GM03348 (cell line): ENCODE measurements at places on chromosomes 5 and 9.

DNA sequence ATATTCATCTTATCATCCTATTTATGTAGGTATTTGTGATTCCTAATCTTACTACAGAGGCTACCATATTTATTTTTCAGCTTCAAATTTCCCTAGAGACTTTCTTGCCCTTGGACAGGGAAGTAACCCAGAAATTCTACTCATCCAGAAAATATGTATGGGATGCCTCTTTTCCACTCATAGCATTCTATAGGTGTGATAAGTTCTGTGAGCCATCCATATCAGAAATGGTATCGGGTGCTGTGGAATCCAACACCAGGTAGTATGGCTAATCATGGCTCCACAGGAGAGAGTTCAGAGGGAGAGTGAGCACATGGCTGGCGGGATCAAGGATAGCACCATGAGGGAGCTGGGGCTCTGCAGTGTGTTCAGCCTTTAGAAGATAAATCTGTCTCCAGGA, 349.3 kb upstream of the ACTBL2 start:
- DNase-seq: no peak

- DNase-seq: no peak
These were observed 19.6 kb downstream of the ROR2 start for GRCh38 chr9:91930475-91930874.

- no peak for DNase-seq
These were observed 4.4 kb upstream of the QSOX2 start for GRCh38 chr9:136249877-136250559.

DNA sequence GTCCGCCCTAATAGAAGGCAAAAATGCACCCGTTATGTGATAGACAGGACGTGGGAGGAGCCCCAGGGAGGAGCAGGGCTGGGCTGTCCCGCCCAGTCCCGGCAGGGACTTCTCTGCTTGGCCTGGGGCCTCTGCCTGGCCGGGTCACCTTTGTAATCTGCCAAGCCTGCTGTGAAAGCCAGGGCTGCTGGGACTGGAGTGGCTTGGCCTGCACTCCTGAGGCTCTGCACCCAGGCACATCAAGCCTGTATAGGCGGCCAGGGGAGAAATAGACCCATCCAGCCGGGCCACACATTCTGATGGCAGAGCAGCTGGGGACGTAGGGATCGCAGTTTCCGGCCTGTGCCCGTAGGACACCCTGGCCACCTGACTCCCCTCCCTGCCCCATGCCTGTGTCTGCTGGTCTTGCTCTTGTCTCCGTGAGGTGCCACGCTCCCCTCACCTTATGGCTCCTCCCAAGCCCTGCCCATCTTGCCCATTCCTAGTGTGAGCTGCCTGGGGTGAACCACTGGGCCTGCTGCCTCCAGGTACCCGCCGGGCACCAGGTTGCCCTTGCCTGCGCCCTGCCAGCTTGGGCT, 28.1 kb downstream of the DYNC2I2 start:
- peak; percentile 55 for DNase-seq

DNA sequence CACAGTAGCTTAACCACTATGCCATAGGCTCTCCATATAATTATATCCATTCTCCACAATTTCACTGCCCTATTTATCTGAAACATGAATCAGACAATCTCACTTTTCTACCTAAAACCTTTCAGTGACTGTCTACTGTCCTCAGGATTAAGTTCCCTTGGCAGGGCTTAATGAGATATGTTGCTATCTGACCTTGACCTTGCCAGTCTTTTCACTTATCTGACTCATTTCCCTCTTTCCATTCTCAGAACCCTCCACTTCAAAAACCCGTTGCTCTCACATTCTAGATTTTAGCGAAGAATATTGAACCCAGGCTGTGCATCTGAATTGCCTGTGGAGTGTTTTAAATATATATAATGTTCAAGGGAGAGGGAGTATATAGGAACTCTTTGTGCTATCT, 452.1 kb upstream of the MPDZ start:
- no peak for DNase-seq

- no peak for DNase-seq
These were observed 16.9 kb downstream of the TEK start for GRCh38 chr9:27125936-27126335.

- DNase-seq: no peak
These were observed 33.0 kb downstream of the MAMDC2 start for GRCh38 chr9:70076678-70077077.

- no peak for DNase-seq
These were observed 17.1 kb downstream of the APBA1 start for GRCh38 chr9:69655065-69655464.

- no peak for DNase-seq
These were observed 27.5 kb downstream of the FAM163B start for GRCh38 chr9:133581513-133582343.

DNA sequence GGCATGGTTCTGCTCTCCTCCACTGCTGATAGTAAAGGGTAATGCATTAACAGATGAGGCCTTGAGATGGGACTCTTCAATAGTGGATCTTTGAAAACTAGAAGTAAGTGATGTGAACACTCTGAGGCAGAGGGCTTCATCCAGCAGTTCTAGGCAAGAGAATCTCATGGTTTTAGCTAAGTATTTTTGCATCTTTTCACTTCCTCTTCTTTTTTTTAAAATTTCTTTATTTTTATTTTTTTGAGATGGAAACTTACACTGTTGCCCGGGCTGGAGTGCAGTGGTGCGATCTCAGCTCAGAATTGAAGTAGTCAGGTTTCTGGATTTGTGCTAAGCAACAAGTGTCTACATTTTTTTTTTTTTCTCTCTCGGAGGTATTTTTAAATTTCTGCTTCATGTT, 101.9 kb downstream of the MTRR start:
- DNase-seq: no peak

- no peak for DNase-seq
These were observed 75.0 kb upstream of the SAP30L start for GRCh38 chr5:154370813-154371212.

DNA sequence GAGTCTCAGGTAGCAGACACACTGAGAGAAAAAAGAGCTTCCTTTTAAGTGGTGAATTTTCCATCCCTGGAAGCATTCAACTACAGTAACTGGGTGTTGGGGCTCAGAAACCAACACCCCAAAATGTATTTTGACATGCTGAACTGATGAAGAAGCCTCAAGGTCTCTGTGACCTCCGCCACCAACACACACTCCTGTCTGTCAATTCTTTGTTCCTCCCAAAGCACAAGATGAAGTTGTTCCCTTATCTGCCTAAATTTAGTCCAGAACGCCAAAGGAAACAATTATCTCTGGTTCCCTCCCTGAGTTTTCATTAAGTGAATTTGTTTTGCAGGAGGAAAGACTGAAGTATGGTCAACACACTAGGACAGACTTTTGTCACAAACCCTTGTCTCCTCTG, 1.4 kb upstream of the CDKN2AIPNL start:
- no peak for DNase-seq

- no peak for DNase-seq
These were observed 56.0 kb downstream of the TRIP13 start for GRCh38 chr5:948472-949274.

DNA sequence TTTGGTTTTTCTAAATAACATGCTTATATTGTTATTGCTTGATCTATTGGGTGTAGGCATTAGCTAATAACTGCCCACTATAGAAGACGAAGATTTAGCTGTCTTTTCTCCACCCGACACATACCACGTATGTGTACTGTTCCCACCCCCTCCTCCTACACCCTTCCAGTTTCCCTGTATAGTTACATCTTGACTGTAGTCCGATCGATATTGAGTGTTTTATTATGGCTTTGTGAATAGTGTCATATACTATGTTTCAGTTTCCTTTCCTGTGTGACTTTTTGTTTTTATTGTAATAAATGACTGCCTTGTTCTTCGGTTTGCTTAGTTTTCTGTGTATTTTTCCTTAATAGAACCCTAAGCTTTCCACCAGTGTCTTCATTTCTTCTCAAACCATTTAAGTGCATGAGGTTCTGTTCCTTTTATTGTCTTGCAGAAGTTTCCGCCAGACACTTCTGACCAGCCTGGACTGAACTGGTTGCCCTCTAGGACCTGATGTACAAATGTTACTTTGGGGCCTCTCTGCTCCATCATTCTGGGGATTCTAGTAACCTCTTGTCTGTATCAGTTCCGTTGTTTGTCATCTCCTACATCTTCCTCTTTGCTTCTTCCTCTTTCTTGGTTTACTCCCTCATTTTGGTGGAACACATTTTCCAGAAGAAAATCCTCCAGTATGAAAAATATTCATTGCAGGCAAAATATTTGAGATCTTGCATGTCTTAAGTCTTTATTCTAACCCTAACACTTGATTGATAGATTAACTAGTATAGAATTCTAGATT, 61.8 kb downstream of the PRKACG start:
- DNase-seq: no peak

- peak; percentile 73 for DNase-seq
These were observed 321.4 kb upstream of the WWC1 start for GRCh38 chr5:167969998-167970397.

DNA sequence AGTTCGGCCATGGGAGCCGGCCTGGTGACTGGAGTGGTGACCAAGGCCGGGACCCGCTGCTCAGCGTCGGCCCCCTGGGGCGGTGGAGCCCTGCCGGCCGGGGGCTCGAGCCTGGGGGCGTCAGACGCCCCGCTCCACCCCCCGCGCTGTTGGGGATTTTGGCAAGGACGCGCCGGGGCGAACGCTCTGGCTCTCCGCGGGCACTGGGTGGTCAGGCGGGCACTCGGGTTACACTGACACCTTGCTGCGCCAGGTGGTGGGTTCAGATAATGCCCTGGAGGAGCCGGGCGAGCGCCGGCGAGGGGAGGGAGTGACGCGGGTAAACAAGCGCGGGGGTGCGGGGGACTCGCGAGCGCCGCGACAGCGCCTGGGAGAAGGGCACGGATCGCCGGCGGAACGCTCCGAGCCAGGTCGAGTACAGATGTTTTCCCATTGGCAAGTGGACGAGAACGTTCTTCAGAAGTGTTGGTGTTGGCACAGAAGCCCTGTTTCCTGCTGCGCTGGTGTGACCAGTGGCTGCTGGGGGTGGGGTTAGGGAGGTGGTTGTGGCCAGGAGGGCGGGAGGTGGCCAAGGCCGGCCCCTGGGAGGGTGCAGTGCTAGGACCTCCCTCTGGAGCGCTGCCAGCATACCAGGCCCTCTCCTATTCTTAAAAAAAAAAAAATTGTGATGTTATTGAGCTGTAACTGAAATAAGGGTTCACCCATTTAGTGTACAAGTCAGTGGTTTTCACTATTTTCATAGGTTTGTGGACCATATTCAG, 773 bp downstream of the SQSTM1 start:
- peak; percentile 97 for DNase-seq

DNA sequence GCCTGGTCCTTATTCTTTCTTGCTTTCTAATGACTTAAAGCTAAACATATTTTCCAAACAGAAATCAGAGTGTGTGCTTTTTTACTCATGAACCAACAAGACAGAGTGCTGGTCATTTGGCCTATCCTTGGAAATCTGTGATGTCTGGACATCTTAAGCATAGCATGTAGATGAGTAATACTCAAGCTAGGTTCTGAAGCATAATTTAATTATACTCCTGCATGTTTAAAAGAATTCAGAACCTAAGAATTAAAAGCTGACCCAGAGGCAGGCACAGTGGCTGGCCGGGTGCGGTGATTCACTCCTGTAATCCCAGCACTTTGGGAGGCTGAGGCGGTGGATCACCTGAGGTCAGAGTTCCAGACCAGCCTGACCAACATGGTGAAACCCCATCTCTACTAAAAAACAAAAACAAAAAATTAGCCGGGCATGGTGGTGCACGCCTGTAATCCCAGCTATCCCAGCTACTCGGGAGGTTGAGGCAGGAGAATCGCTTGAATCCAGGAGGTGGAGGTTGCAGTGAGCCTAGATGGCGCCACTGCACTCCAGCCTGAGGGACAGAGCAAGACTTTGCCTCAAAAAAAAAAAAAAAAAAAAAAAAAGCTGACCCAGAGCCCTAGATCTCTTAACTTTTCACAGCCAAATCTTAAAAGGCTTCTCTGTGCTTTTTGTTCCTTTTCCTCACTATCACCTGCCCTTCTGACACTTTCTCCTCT, 16.2 kb upstream of the TJP2 start:
- DNase-seq: peak; percentile 57

DNA sequence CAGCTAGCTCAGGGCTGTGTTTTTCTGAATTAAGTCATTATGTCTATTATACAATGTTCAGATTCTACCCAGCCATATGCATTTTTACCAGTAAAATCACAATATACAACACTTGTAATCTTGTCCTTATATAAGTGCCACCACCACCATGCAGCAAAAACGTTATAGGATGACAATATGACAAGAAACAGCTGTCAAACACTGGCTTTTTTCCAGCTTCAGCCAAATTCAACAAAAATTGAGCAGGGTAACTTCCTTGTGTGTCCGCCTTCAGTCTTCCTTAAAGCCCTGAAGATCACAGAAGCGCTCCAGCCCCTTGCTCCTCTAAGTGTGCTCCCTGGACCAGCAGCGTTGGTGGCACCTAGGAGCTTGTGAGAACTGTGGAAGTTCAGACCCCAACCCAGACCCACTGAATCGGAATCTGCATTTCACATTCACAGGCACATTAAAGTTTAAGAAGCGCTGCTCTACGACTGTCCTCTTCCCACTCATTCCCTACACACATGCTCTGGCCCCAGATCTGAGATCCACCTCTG, 111.8 kb downstream of the LHFPL2 start:
- DNase-seq: no peak

GRCh38 chr9:114434878-114435311, 47.1 kb upstream of the AKNA start:
- peak; percentile 66 for DNase-seq

- no peak for DNase-seq
These were observed 68.0 kb downstream of the FGF10 start for GRCh38 chr5:44321144-44321725.

DNA sequence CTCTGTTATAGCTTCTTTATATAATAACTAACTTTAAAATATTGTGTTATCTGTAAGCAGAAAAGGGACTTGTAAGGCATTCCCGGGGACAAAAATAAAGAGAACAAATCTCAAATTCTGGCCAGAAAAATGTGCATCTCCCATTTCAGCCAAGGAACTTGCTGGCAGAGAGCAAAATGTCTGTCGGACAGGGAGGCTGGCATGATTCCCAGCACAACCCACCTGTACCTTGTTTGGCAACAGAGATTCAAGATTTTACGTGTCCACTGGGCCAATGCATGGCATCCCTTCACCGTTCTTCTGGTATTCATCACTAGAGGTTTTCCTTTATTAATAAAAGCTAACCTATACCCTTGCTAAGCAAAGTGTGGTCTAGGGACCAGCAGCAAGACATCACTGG, 566.6 kb downstream of the PSAT1 start:
- DNase-seq: no peak

- peak; percentile 8 for DNase-seq
These were observed 1.5 kb downstream of the CDH6 start for GRCh38 chr5:31194892-31195555.

DNA sequence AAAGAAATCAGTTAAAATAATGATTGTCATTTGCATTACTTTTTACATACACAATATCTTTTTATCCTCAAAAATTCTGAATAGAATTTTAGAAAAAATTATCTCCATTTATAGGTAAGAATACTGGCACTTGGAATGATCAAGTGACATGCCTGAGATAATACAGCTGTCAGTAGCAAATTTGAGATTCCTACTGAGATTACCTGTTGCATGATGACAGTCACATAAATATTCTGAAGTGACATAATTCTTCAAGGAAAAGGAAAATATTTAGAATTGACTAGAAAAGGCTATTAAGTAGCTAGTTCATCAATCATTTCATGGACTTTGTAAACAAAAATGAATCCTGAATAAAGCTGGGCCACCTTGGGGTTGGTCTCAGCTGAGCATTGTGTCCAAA, 15.2 kb upstream of the ENC1 start:
- no peak for DNase-seq

GRCh38 chr5:135934939-135935338, 19.8 kb downstream of the LECT2 start:
- DNase-seq: no peak

- no peak for DNase-seq
These were observed 40.1 kb downstream of the FREM1 start for GRCh38 chr9:14870090-14870489.
